Stimulated activated CD8-positive, alpha-beta memory T cell treated with anti-CD3 and anti-CD28 coated beads, Interleukin-2, amount 100 ng/mL, for 1 hour (primary cell): ENCODE measurements at places on chromosomes 4 and X.

- DNase-seq: no peak
Measured at GRCh38 chr4:149676076-149676475, 139.6 kb downstream of the IQCM start.

GRCh38 chrX:77436682-77437081 is 10.5 kb upstream of the FGF16 start:
- no peak for DNase-seq

GRCh38 chr4:23040539-23040938 is 347.8 kb downstream of the GBA3 start:
- DNase-seq: no peak

GRCh38 chrX:134158821-134159512 is 78.0 kb upstream of the CCDC160 start:
- DNase-seq: no peak

DNA sequence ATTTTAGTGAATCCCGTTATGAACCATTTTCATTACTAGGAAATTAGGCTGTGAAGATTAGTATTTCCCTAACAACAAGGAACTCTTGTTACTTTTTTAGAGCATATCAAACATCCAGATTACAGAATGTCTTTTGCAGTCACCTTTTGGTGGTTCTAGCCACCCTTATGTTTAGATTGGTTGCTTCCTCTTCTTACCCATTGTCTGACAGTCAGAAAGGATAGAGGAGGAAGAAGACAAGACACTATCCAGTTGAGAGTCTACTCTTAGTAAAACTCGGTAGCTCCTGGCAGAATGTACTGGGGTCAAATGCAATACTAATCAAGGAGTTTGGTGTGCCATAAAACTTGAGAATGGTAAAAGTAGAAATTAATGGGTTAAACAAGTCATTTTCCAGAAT is 1.6 kb upstream of the GUCY1A1 start:
- no peak for DNase-seq

- DNase-seq: no peak
Measured at GRCh38 chr4:15006416-15007024, 4.2 kb downstream of the CPEB2 start.

- DNase-seq: no peak
Measured at GRCh38 chr4:160826339-160826679, 1337.5 kb downstream of the FSTL5 start.
